ENCODE measurements at places on chromosomes 16 and 17.

GRCh38 chr17:73393381-73393780, 81.6 kb upstream of the CDC42EP4 start:
- DNase-seq = no peak

GRCh38 chr17:74749279-74750038, 1.0 kb downstream of the NHERF1 start:
- peak; percentile 64 for DNase-seq

GRCh38 chr17:44362459-44362948, 1.1 kb downstream of the FAM171A2 start:
- no peak for DNase-seq

GRCh38 chr16:2856061-2856670, 1.8 kb downstream of the PRSS22 start:
- peak; percentile 42 for DNase-seq

DNA sequence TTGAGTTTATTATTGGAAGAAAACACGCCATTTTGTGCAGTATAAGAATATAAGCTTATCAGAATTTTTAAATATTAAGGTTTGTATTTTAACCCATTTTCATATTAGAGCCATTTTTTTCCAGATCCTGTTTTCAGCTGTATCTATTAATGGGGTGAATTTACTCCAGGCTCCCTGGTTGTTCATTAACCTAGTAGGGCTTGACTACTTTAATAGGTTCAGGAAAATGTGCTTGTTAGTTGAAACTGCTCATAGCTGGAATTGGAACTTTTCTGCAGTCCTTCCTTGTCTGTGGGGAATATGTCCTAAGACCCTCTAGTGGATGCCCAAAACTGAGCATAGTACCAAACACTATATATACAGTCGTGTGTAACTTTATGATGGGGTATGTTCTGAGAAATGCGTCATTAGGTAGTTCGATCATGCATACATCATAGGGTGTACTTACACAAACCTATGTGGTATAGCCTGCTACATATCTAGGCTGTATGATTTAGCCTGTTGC, 28.0 kb downstream of the NFAT5 start:
- DNase-seq = no peak

- peak; percentile 79 for DNase-seq
These were observed 2.1 kb downstream of the GSE1 start for GRCh38 chr16:85615014-85615851.

- DNase-seq = no peak
These were observed 873 bp upstream of the KSR1 start for GRCh38 chr17:27455236-27455913.

DNA sequence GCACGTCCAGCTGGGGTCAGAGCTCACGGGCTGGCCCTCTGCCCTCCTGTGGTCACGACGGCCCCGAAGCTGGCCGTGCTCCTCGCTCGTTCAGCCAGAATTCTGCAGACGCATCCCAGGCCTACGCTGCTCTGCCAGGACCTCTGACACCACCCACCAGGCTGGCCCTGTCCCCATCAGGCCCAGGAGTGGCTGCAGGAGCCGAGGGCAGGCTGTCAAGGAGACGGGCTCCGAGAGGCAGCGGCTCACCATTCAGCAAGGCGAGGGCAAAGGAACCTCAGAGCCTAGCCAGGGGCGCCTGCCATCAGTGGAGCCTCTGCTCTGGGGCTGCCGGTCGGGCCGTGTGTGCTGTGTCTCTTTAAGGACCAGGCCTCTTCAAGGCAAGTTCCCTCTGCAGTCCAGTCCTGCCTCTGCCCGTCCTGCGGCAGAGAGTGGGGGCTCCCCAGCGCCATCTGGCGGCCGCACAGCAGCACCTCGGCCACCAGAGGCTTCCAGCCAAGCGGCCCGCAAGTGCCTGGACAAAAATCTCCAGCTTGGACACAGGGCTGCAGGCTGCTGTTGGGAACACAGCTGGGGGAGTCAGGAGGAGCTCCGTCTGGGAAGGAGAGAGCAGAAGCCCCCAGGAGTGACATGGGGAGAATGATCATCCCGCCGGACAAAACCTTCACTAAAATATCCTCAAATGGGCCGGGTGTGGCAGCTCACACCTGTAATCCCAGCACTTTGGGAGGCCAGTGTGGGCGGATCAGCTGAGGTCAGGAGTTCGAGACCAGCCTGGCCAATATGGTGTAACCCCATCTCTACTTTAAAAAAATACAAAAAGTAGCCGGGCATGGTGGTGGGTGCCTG, 7.4 kb upstream of the ABR start:
- peak; percentile 82 for DNase-seq

GRCh38 chr17:29016345-29017210, 10.7 kb upstream of the SEZ6 start:
- DNase-seq = no peak

DNA sequence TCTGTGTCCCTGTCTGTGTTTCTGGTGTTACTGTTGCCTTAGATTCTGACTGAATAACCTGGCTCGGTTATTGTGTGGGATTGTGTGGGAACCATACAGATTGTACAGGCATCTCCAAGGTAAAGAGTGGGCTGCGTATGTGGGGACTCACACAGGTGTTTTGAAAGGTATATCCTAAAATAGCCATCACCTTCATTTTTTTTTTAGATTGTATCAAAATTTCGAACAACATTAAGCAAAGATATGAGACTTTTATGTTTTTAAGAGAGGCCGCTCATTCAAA, 53.5 kb downstream of the ATP2C2 start:
- DNase-seq = no peak

DNA sequence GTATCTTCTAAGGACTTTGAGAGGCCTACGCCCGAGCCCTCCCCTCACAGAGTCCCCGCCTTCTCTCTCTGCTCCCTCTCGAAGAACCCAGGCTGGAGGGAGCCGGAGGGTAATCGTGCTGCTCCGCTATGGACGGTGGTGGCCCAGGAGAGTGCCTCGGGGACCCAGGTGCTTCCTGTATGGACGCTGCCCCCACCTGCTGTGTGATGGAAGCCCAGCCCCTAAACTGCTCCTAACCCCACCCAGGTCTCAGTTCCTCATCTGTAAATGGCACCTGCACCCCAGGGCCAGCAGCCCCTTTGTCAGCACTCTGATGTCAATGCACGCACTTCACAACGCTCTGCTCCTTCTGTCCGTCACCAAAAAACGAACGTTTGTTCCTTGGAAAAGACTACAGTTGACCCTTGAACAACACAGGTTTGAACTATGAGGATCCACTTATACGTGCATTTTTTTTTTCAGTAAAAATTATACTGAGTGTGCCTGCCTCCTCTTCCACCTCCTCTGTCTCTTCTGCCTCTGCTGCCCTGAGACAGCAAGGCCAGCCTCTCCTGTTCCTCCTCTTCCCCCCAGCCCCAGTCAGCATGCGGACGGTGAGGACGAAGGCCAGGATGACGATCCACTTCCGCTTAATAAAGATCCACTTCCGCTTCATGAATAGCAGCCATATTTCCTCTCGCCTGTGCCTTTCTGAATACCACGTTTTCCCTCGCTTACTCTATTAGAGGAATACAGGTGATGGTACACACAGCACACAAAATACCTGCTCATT, 118.3 kb downstream of the BANP start:
- peak; percentile 29 for DNase-seq

DNA sequence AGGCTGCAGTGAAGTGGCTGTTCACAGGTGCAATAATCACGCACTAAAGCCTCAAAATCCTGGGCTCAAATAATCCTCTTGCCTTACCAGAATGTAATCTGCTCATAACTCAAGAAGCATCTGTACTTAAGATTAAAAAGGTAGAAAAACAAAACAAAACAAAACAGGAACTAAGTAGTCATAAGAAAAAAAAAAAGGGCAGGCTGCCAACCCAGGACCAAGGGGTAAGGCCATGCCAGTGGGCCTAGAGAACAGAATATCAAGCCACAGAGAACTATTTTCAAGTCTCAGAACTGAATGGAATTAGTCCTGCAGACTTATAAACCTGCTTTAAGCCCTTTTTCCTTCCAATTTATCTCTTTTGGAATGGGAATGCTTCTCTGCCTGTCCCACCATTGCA, 64.8 kb upstream of the TBC1D3K start:
- DNase-seq = no peak

DNA sequence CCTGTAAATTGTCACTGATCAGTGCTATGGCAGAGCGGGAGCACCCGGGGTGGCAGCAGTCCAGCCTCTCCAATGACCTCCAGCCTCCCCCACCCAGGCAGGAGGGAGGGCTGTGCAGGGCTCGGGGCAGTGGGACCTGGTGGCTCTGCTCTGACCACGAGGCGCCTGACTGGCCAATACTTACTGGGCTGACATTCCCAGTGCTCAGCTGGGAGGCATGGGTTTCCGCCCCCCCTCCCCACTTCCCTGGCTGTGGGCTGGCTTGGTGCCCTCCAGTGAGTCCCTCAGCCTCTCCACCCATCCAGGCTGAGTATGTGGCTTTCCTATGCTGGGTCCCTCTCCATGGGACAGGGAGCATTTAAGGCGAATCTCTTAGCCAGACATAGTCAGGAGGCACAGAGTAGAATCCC, 2.7 kb downstream of the SOCS3 start:
- DNase-seq = peak; percentile 25
